Cerebellar cortex (tissue), 1 donor: ENCODE measurements at places on chromosomes 13 and 19.

GRCh38 chr19:3442487-3443071 is 37.7 kb downstream of the SMIM24 start:
- no peak for DNase-seq

DNA sequence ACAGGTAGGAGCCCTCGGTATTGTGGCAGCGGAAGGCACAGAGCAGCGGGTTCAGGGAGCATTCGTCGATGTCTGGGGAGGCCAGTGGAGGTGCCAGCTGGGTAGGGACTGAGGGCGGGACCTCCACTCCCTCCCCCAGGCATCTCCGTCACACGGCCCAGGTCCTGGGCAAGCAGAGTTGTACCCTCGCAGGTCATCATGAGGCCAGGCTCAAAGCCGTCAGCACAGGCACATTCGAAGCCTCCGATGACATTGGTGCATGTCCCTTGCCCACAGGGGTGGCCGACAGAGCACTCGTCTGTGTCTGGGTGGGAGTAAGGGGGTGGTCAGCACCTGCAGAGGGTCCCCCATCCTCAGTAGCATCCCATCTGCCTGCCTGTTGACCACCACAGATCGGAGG is 35.3 kb downstream of the CCL25 start:
- DNase-seq, result no peak

DNA sequence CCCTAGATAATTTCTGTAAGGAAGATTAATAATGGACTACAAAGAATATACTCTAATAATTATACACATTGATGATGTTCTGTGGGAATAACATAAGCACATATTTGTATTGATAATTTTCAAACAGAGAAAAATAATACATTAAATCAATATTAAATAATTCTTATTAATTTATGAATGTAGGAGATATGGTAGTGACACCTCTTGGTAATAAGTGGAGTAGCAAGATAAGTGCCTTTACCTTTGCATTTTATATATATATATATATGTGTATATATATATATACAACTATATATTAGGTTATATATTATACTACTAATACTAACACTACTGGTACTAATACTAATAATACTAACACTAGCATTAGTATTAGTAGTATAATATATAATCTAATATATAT is 905.8 kb downstream of the SLITRK1 start:
- no peak for DNase-seq

- DNase-seq, result no peak
These were observed 36.8 kb downstream of the ACTN4 start for GRCh38 chr19:38684078-38684861.

DNA sequence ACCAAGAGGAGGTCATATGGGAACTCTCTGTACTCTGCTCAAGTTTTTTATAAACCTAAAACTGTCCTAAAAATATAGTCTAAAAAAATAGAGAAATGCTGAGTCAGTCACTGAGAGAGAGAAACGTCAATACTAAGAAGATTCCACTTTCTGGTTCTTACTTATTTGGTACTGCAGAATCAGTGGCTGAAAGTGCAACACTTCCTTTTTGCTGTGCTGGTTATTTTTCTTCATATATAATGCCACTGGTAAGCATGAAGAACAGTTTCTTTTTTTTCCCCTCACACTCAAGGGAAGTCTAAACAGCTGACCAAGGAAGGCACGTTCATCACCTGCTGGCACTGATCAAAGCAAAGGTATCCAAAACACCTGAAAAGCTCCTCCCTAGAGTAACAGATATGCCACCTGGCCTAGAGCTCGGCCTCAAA is 44.3 kb upstream of the N4BP2L1 start:
- no peak for DNase-seq
